ENCODE measurements at places on chromosomes 2 and 18. TPM values are rescaled to one million over a fixed set of nuclear protein-coding genes. Genes with fewer than 3 reads are reported as not detected.

DNA sequence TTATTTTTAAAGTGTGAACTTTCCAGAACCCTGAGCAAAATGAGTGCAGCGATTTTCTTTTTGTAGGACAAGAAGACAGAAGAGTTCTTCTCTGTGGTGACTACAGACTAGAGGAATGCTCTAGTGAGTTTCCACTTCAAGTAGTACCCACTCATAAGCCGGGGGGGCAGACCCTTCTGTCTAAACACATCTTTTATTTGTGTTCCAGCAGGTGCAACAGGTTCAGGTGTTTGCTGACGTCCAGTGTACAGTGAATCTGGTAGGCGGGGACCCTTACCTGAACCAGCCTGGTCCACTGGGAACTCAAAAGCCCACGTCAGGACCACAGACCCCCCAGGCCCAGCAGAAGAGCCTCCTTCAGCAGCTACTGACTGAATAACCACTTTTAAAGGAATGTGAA lies 25.2 kb downstream of the PTRHD1 start:
- DNase-seq, result no peak

HOXD10 gene
- total RNA-seq, result not detected

COL3A1 gene
- total RNA-seq, result 0.79 TPM

DNA sequence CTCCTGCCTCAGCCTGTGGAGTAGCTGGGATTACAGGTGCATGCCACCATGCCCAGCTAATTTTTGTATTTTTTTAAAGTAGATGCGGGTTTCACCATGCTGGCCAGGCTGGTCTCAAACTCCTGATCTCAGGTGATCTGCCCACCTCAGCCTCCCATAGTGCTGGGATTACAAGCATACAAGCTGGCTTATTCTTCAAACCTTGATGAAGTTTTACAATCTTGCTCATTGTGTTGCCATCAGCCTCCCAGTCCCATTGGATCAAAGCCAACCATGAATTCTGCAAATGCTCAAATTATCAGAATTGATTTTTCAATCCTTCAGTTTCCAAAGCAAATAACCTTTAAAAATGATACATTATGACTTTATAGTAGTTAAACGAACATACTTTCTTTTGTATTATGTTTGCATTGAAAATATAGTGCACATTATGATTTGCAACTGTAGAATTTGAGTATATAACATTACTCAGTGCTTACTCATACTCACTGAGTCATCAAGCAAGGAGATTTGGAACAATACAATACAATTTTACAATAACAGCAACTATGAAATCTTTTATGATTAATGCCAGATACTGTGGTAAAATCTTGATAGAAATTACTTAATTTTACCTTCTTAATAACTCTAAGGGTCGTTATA lies 1491.9 kb upstream of the CELF4 start:
- DNase-seq, result no peak

SPP2 gene
- not detected for total RNA-seq

DNA sequence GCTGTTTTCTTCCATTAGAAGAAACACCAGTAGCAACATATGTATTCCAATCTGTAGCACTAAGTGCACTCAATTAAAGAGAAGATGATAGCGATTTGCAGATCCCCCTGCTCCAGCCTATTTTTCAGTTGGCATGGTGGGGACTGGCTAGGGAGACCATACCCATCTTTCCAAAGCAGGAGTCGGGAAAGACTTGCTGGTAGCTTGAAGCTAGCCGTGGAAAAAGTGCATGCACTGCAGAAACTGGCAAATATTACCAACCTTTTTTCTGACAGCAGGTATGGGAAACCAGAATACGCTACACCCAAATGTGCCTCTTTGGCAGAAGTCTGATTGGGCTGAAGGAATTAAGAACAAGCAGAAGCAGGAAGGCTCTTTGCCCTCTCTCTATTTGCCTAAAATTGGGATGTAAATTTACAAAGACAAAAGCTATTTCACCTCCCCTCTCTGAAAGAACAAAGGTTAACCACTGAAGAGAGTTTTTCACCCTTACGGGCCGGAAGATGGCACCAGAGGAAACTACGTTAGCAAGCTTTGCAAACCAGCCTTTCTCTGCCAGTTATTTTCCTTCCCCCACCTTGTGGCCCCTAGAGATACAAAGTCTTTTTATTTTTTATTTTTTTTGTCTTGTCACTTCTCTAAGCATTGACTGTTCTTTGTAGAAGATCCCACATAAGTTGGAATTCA lies 273.1 kb downstream of the DLGAP1 start:
- no peak for DNase-seq

DNA sequence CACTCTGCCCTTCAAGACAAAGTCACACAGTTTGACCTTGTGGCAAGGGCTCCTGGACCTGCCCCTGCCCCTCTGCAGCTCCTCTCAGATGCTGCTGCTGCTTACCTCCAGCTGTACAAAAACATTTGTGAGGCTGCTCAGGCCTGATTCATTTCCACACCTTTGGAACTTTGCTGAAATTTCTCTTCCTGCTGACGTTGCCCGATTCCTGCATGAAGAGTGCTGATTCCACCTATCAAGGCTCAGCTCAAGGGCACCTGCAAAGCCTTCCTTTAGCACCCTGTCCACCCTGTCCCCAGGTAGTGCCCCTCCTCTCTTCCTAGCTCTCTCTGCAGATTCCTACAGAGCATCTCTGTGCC lies 738.3 kb upstream of the HS6ST1 start:
- DNase-seq, result no peak

- DNase-seq, result no peak
These were observed 332.5 kb upstream of the TNP1 start for GRCh38 chr2:217192366-217192765.

MAP2 gene
- total RNA-seq, result 0.38 TPM

KCTD1 gene
- total RNA-seq, result 4.3 TPM

GRCh38 chr2:120373424-120373823 lies 27.5 kb downstream of the INHBB start:
- DNase-seq, result no peak

- peak; percentile 9 for DNase-seq
These were observed at the start of gene SIX3 for GRCh38 chr2:44941551-44942234. TSS of gene SIX3 (plus strand) at chr2:44941702. CDS start at chr2:44942105, 403 bp downstream.

DNA sequence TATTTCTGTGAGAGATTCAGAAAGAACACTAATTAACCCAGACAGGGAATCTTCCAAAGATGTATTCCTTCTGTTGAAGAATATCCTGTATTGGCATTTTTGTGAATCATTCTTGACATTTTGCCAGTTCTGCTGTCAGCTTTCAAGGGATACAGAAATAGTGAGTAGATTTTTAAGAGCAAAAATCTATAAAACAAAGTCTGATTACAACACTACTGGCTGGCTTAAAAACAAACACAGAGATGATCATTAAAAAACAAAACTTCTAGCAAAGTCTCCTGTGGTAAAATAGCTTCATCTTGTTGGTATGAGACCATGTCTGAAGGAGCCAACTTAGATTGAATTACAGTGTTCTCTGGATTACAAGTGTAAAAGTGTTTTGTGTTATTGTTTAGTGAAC lies 866.3 kb upstream of the KLHL29 start:
- DNase-seq, result no peak

UGT1A3 gene
- total RNA-seq, result not detected

HES6 gene
- total RNA-seq, result 2.8 TPM

GRCh38 chr2:46114996-46115395 lies 182.2 kb upstream of the EPAS1 start:
- no peak for DNase-seq

DNA sequence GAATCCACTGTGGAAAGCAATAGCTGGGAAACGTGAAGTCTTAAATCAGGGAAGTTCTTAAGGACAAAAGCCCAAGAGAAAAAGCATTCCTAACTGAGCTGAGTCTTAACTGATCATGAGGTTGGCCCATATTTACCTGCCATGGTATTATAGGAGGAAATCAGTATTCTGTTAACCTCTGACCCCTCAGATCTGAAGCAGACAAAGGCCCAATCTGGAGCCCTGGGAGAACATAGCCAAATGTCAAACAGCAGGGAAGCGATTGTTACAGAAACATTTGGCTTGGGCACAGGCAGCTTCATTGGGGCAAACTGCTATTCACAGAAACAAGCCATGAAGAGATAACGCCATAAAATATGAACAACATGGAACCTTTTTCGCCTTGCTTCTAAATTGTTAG lies 18.8 kb downstream of the EPHA4 start:
- DNase-seq, result no peak

CYP27C1 gene
- not detected for total RNA-seq

Data from T-cell (primary cell).